KBM-7 (cell line): ENCODE measurements at places on chromosomes 1 and 21.

GRCh38 chr1:180693564-180694244 is 61.9 kb downstream of the XPR1 start:
- no peak for DNase-seq

- no peak for DNase-seq
Measured at GRCh38 chr1:227343206-227343605, 24.9 kb upstream of the CDC42BPA start.

- DNase-seq, result peak; percentile 68
Measured at GRCh38 chr1:206935491-206936067, 10.7 kb downstream of the PIGR start.

- no peak for DNase-seq
Measured at GRCh38 chr1:175823406-175823805, 80.0 kb upstream of the TNR start.

GRCh38 chr1:98989556-98989907 is 15.1 kb downstream of the PLPPR5 start:
- DNase-seq, result no peak

- DNase-seq, result no peak
Measured at GRCh38 chr1:31927661-31927980, 10.5 kb downstream of the PTP4A2 start.

DNA sequence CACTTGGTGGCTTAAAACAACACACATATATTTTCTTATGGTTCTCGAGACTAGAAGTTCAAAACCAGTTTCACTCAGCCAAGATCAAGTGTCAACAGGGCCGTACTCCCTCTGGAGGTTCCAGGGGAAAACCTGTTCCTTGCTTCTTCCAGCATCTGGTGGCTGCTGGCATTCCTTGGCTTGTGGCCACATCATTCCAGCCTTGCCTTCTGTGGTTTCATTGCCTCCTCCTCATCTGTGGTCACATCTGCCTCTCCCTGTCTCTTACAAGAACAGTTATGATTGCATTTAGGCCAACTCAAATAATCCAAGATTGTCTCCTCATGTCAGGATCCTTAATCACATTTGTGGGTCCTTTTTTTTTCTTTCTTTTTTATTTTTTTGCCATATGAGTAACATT is 240.7 kb upstream of the HOOK1 start:
- DNase-seq, result no peak

- DNase-seq, result no peak
Measured at GRCh38 chr1:12669529-12670068, 25.7 kb downstream of the AADACL4 start.

GRCh38 chr1:150532860-150533259 is 16.3 kb upstream of the ADAMTSL4 start:
- DNase-seq, result no peak

- DNase-seq, result no peak
Measured at GRCh38 chr1:67534627-67535065, 104.4 kb upstream of the SERBP1 start.

- no peak for DNase-seq
Measured at GRCh38 chr1:62436039-62436465, 797 bp upstream of the USP1 start.

DNA sequence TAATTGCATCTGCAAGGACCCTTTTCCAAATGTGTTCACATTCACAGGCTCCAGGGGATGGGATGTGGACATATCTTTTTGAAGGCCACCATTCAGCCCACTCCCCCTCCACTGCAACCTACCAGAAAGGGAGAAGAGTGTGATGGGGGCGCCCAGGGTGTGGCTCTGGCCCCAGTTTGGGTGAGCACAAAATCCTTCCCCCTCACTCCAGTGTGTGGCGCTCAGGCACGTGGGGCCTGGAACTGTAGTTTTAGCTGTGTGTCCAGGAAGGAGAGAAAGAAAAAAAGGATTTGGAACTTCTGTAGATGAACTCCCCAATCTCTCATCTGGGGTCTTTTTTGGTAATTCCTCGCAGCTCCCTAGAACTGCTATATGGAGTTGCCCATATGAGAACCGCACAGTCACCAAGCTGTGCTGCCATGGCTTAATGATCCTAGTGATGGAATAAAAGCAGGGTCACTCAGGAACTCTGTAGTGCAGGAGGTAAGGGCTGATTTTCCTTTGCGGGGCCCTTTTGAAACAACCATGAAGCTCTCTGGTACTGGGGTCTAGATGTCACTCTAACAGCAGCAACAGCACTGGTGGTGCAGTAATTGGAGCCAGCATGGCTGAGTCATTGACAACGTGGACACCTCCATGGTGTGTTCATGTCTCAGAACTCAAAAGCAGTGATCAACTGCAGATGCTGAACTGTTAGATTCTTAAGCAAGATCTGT is 17.0 kb downstream of the AGT start:
- DNase-seq, result no peak

DNA sequence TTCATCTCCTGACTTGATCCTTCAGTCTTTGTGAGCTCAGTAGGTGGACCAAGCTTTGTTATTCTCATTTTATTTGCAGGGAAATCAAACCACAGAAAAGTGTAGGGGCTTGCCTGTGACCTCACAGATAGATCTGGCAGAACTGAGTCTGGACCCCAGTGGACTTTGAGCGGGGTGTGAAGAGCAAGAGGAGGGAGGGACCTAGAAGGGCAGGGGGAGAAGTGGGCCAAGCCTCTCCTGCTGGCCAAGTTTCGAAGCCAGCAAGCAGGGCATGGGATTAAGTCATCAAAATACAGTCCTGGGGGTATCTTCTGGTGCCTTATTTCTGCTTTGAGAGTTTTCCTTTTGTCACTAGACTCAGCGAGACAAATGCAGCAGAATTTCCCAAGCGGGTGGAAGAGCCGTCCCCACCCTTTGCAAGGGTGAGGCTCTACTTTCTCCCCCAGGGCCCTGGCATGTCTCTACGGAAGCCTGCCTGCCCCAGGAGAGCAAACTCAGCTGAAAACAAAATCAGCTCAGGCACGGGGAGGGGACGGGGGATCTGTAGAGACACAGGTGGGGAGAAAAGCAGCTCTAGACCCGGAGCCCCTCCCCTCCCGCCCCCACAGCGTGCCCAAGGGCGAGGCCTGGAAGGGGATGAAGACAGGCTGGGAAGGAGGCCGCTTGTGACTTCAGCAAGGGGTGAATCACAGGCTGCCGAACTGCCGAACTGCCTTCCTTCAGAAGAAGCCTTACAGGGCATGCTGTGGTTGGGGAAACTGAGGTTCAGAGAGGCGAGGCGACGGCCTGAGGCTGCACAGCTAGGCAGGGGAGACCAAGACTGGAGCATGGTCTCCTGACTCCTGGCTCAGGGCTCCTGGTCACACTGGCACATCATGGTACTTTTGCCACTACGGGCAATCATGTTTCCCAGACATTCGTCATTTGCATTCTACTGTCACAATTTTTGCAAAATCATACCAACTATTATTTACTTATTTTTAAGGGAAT is 19.2 kb downstream of the PKP1 start:
- DNase-seq, result no peak

GRCh38 chr1:194309269-194309668 is 1122.9 kb upstream of the B3GALT2 start:
- DNase-seq, result no peak

DNA sequence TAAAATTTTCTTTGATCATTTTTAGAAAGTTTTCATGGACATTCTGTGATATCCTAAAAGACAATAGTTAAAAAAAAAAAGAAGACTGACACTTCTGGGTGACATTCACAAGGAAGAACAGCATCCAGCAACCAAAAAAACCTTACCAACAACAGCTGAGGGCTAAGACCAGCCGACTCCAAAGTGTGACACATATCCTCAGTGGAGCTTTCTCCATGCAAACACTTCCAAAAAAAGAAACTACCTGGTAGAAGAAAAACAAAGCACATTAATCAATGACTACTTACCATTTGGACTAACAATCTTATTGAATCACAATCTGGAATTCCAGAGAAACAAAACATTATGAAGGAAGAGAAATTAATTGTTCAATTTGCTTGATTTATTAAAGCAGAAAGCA is 88.2 kb downstream of the IARS2 start:
- DNase-seq, result no peak

DNA sequence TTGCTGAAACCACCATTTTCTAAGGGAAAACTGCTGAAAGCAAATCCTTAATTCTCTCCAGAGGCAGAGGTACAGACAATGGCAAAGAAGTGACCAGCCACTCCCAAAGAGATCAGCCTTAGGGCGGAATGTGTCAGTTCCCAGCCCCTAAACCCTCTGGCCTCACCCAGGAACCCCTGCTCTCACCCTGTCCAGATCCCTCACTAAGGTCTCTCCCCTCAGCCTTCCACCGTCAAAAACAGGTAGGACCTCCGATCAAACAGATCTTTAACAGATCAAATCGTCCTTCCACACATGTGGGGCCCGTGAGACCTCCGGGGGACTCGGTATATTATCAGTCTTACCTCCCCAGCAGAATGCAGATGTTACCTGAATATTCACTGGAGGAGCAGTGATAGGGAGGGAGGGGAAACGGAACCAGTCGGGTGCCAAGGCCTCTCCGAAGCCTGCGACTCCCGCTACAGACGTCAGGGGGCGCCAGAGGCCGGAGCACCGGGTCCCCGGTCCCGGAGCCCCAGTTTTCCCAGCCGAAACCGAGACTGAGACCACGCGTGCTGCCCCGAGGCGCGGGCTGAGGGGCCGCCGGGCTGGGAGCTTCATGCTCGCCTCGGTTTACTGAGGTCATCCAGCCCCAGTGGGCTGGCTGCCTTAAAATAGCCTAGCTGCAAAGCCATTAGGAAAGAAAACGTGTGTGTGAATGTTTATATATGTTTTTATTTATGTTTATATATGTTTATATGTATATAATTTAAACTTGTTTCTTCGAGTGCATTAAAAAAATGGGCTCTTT is 23.6 kb downstream of the GPA33 start:
- DNase-seq, result peak; percentile 87

GRCh38 chr1:58849551-58849950 is 65.7 kb upstream of the JUN start:
- no peak for DNase-seq
